ENCODE measurements at places on chromosomes 7 and 10.

GRCh38 chr10:79234391-79235315, 112.6 kb upstream of the PPIF start:
- DNase-seq, result no peak

- DNase-seq, result peak; percentile 50
Observed at GRCh38 chr7:39605087-39605486, 18.3 kb upstream of the RALA start.

DNA sequence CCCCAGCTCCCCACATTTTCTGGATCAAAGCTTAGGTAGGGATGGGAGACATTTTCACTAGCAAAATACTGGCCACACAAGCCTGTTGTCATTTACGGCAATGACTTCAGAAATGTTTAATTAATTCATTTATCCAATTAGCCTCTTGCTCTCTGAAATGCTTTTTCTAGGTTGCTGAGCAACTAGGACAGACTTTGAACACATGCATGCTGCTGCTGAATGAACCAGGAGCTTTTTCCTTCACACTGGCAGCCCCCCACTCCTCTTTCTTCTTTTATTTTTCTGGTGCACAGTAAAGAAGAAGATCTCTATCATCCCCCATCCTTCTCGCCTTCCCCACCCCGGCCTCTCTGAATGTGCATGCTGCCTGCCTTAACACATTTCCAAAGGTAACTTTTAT, 22.5 kb downstream of the SORCS3 start:
- DNase-seq, result no peak

DNA sequence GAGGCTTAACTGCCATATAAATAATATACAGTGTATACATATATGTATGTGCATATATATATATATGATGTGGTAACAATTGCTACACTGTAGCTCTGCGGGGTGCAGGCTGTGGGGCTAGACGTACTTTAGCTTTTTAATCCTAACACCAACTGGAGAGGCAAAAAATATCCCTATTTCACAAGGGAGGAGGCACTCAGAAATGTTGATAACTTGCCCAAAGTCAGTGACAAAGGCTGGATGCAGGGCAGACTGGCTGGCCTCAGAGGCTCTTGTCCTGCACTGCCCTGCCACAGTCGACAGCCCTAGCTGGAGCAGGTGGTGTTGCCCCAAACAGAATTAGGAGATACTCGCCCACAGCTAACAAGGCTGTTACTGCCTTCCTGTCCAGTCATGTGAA, 1.5 kb upstream of the RELN start:
- no peak for DNase-seq

DNA sequence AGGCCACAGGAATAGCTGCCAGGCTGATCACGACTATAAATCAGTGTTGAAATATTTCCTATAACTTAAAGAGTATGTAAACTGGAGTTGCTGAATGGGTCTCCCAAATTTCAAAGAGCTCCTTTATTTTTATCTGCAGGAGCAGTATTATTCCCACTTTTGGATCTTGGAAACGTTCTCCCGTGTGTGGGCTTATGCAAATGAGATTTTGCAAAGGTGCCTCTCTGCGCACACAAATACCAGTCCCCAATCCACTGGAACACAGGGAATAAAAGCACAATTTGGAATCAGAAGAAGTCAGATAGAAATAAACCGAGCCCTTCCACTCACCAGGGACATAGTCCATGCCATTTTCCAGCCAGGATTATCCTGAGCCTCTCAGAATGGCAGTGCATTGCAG, 350.2 kb upstream of the CELF2 start:
- DNase-seq, result no peak

GRCh38 chr7:22082886-22083703, 137.4 kb upstream of the CDCA7L start:
- peak; percentile 73 for DNase-seq

DNA sequence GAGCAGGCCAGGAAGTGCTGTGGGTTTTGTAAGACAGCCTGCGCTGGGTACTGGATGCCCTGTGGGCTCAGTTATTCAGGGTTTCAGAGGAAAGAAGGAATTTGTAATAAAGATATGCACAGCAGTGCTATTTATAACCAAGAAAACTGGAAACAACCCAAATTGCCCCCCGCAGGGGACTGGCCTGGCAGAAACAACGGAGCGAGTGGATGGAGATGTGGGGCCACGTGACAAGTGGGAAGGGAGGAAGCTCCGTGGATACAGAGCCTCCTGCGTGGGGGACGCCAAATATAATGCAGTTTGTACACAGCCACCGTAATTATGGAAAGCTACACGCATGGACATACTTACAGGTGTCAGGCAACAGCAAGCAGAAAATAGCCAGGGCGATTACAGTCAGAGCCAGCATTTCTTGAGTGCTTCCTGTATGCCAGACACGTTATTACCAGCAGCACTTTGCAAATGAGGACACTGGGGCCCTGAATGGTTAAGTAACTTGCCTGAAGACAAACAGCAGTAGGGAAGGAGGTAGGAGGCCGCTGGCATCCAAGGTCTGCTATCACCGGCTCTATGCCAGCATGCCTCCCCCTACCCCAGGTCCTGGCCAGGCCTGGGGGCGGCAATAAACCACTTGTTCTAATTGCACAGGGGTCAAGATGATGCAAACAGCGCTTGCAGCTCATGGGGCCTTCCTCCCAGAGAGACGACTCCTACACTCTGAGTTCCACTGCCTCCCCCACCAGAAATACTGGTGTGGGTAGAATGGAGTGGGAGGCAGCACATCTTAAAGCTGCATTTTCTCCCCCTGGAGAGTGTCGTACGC, 8.7 kb upstream of the CAMK2B start:
- no peak for DNase-seq

DNA sequence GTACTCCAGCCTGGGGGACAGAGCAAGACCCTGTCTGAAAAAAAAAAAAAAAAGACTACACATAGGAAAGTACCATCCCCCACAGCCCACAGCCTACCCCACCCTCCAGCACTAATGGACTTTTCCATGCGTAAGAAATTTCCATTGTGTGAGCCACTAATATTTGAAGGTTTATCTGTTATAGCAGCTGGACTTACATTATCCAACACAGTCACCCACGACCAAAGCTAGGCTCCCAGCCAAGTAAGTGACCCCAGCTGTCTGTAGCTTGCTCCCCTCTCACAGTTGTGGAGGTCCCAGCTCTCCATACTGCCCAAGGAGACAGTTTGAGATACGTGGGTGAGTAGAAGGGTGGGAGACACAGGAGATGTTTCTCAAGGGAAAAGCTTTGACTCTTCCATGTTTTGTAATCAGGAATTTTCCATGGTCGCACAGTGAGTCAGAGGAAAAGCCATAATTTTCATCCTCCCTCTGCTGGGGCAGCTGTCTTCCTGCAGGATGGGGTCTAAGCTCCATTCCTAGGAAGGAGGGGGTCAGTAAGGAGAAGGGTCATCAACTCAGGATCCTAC, 57.4 kb downstream of the CAV1 start:
- DNase-seq, result peak; percentile 66

DNA sequence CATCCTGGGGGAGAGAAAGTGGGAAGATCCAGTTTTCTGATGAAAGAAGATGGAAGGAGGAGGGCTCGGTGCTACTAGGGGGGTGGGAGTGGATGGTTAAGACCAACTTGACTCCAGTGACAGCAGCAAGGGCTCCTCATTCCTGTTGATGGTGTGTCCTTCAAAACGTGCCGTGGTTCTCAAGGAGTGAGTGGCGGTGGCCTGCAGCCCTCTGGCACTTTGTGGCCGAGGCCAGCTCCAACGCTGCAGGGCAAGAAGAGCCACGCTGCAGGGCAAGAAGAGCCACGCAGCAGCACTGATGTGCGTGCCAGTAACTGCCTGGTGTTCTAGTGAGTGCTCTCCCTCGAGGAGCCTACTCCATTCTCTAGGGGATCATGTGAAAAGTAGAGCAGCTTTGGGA, 72.1 kb downstream of the GRK5 start:
- no peak for DNase-seq

DNA sequence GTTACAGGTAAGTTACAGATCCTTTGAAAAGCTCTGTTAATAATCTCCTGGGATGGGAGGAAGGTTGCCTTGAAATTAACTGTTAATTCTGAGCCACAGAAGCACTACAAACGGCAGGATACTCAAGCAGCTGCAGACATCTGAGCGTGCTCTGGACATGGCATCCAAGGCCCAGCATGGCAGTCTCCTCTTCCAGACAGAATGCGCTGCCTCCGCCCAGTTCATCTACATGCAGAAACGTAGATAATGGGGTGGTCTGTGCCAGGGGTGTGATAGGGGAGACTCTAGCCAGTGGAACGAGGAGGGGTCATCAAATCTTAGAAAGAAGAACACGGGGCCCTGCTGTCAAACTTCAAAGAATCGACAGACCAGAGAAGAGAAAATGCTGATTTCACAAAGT, 13.8 kb downstream of the VIPR2 start:
- no peak for DNase-seq
